ENCODE measurements at places on chromosomes 7 and 10. TPM values are rescaled to one million over a fixed set of nuclear protein-coding genes. Genes with fewer than 3 reads are reported as not detected.

The COL17A1 gene
- 0.18 TPM for polyA plus RNA-seq

The NUTM2D gene
- 4.0 TPM for polyA plus RNA-seq

The FBH1 gene
- polyA plus RNA-seq: 59.3 TPM

The CRCP gene
- polyA plus RNA-seq: 11.9 TPM

The TAC1 gene
- polyA plus RNA-seq: 0.03 TPM

The PTF1A gene
- polyA plus RNA-seq: not detected

The SVIL gene
- polyA plus RNA-seq: 70.6 TPM

The SFXN2 gene
- polyA plus RNA-seq: 1.5 TPM

The ZNF804B gene
- not detected for polyA plus RNA-seq

The PILRA gene
- polyA plus RNA-seq: 0.93 TPM

The MYO1G gene
- 0.11 TPM for polyA plus RNA-seq

The SH2D4B gene
- 0.01 TPM for polyA plus RNA-seq

The ACTL6B gene
- polyA plus RNA-seq: not detected

The CALN1 gene
- 0.01 TPM for polyA plus RNA-seq

The LIPF gene
- polyA plus RNA-seq: 0.74 TPM

The SFRP5 gene
- polyA plus RNA-seq: 0.69 TPM

The IFIT1B gene
- polyA plus RNA-seq: not detected

The GPR146 gene
- 9.4 TPM for polyA plus RNA-seq

The SCART1 gene
- polyA plus RNA-seq: 0.14 TPM

The SMKR1 gene
- polyA plus RNA-seq: not detected

The SRGN gene
- 54.0 TPM for polyA plus RNA-seq

The CFAP43 gene
- polyA plus RNA-seq: 0.11 TPM

The PLXDC2 gene
- 4.3 TPM for polyA plus RNA-seq

The PHKG1 gene
- polyA plus RNA-seq: 39.2 TPM

The PARD3 gene
- 20.2 TPM for polyA plus RNA-seq

The PLEKHS1 gene
- polyA plus RNA-seq: not detected

The CYP2C8 gene
- 0.06 TPM for polyA plus RNA-seq

The GRM3 gene
- not detected for polyA plus RNA-seq

Data from psoas muscle (tissue), 8 donors.